ENCODE measurements at places on chromosomes 5 and 9.

DNA sequence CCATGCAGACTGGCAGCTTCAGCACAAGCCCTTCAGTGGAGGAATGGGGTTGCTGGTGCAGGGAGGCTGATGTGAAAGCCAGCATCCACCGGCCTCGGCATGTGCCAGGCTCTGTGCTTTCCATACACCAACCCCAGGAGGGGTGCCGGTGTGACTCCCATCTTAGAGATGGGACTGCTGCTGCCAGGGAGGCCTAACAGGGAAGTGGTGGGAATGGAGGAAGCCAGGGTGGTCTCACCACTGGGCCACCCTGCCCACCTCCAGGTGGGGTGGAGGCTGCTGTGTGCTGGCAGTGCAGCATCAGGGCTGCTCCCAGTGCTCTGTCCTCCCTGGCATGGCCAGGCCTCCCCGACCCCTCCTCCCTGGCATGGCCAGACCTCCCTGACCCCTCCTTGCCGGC, 32.8 kb upstream of the PITX1 start:
- no peak for DNase-seq

- no peak for DNase-seq
Observed at GRCh38 chr9:137166380-137167229, 3.2 kb downstream of the LRRC26 start.

DNA sequence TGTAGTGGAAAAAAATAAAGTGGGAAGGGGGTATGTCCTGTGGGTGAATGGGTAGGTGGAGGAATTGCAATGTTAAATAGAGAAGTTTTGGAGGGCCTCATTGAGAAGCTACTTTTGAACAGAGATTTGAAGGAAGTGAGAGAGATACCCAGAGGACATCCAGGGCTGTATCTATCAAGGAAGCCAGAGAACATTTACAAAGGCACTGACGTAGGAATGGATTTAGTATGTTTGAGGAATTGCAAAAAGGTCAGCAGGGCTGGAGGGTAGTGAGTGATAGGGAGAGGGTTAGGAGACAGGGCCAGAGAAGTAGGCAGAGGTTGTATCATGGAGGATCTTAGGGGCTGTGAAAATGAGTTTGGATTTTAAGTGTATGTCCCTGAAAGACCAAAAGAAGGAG, 13.9 kb downstream of the PTTG1 start:
- DNase-seq, result no peak

DNA sequence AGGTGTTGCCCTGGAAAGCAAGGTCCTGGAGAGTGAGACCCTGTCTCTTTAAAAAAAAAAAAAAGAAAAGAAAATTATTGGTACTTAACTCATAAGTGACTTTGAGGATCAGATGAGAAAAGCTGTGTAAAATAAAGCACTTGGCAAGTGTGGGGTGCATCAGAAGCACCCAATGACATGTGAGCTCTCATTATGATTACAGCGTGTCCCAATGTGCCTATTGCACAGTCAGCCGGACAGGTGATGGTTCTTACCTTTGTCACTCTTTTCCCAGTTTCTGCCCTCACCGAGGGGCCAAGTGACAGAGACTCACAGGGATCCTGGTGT, 40.4 kb upstream of the IL17B start:
- no peak for DNase-seq

GRCh38 chr5:172420235-172420939, 33.9 kb downstream of the SH3PXD2B start:
- peak; percentile 87 for DNase-seq

DNA sequence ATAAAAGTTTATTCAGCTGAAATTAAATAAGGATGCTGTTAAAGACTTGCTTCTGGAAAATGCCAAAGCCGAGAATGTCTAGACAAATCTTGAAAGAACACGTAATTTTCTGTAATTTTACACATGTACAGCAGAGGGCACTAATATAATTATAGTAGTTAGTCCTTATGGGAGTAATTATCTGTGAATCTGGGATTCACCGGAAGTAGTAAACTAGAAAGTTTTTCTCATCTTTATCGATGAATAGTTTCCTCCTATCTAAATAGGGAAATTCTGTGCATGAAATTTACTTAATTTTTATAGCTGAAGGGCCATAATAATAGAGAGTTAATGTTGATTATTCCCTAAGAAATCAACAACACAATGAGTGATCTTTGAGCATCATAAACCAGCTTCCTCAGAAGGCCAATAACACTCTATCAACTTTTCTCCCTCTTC, 18.4 kb upstream of the CNTLN start:
- no peak for DNase-seq

GRCh38 chr9:120186276-120186675, 393.7 kb downstream of the CDK5RAP2 start:
- no peak for DNase-seq

DNA sequence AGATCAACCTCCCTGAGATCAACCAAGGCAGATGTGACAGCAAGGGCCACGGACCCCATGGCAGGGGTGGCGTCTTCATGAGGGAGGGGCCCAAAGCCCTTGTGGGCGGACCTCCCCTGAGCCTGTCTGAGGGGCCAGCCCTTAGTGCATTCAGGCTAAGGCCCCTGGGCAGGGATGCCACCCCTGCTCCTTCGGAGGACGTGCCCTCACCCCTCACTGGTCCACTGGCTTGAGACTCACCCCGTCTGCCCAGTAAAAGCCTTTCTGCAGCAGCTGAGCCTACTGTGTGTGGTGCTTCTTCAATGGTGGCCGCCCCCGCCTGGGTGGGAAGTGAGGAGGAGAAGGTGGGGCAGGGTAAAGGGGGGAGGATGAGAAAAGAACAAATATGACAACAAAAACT, 8.3 kb downstream of the GPX3 start:
- DNase-seq, result no peak

DNA sequence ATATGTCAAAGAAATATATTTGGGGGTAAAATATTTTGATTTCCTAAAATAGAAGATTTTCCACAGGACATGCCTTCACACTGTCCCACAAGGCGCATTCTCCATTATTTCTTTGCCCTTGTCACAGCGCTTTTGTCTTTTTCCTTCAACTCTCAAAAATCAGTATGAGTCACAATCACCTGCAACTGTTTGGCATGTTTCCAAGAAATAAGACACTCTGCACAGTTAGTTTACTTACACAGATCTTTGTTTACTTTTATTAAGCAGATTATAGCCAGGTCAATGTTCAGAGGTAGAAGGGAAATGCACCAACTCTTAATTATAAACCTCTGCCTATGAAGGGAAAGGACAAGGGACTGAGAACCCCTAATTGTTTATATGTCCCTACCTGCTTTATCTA, 9.5 kb downstream of the CEMIP2 start:
- no peak for DNase-seq

DNA sequence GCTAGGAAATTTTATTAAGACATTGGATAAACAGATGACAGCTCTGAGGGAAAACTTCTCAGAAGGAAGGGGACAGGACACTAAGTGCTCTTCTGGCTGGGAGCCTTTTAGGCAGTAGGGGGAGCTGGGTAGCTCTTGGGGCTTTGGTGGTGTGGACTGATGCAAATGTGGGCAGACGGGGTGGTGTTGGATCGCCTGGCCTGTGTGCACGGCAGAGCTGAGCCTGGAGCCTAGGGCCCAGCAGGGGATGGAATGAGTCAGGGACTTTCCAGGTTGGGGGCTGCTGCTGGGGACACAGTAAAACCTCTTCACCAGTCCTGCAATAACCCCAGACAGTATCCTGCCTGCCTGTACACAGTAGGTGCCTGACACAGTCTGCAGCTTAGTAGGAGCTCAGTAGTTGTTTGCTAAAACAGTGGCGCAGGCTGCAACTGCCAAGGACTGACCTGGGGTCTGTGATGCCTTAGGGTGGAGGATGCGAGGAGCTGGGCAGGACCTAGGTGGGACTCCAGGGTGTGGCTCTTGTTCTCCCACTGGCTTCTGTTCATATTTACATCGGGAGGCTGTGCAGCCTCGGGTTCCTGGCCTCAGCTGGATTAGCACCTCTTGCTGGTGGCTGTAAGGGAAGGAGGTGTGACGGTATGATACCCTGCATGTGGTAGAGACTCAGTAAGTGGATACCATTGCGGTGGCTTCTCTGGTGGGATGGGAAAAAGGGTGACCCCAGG, 83.8 kb downstream of the DAB2IP start:
- peak; percentile 39 for DNase-seq

- DNase-seq, result no peak
Observed at GRCh38 chr5:59829922-59830321, 63.6 kb downstream of the PDE4D start.

DNA sequence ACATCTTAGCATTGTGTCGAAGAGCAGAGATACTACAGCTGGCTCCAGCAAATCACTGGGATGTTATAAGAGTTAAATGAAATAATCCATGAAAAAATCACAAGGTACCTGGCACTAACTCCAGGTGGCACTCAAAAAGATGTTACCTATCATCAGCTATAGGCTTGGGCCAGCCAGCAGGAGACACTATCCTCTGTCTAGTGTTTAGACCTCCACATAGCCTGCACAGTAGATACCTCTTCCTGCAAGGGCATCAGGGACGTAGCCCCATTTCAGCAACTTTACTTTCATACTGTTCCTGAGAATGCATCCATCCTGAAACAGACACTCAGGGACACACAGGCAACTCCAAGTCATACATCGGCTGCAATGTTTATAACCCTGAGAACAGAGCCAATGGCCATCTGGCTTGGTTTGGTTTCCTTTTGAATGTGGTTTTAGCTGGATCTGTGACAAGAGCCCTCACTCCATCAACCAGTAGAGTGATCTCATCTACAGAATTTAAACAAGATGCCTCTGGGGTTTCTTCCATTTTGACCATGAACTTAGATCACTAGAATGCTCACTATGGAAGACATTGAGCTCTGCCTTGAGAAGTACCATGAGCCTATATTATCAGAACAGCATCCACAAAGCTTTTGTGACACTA, 69.9 kb downstream of the TLE1 start:
- DNase-seq, result peak; percentile 54

- no peak for DNase-seq
Observed at GRCh38 chr5:173916233-173916632, 28.1 kb downstream of the CPEB4 start.

GRCh38 chr5:59178071-59178470, 595.2 kb downstream of the RAB3C start:
- DNase-seq, result no peak

DNA sequence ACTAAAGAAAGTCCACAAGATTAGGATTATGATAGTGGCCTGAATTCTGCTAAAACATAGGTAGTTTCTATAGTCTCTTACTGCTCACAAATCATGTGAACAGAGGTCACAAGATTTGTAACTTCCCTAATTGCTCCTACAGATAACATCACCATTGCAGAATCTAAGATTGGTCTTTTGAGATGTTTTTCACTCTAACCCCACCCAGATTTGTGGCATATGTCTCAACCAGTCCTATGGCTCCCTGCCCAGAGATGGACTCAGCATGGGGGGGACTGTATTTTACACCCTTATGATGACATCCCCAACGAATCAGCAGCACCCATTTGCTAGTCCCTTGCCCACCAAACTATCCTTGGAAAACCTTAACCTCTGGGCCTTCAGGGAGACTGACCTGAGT, 1046.2 kb downstream of the CDH12 start:
- peak; percentile 70 for DNase-seq

GRCh38 chr9:107667231-107668070, 177.9 kb upstream of the KLF4 start:
- no peak for DNase-seq

- DNase-seq, result no peak
Observed at GRCh38 chr5:143271431-143271830, 132.1 kb downstream of the NR3C1 start.

- peak; percentile 23 for DNase-seq
Observed at GRCh38 chr5:58871648-58872242, 288.9 kb downstream of the RAB3C start.

GRCh38 chr9:92138157-92138959, 23.1 kb upstream of the SPTLC1 start:
- peak; percentile 34 for DNase-seq

DNA sequence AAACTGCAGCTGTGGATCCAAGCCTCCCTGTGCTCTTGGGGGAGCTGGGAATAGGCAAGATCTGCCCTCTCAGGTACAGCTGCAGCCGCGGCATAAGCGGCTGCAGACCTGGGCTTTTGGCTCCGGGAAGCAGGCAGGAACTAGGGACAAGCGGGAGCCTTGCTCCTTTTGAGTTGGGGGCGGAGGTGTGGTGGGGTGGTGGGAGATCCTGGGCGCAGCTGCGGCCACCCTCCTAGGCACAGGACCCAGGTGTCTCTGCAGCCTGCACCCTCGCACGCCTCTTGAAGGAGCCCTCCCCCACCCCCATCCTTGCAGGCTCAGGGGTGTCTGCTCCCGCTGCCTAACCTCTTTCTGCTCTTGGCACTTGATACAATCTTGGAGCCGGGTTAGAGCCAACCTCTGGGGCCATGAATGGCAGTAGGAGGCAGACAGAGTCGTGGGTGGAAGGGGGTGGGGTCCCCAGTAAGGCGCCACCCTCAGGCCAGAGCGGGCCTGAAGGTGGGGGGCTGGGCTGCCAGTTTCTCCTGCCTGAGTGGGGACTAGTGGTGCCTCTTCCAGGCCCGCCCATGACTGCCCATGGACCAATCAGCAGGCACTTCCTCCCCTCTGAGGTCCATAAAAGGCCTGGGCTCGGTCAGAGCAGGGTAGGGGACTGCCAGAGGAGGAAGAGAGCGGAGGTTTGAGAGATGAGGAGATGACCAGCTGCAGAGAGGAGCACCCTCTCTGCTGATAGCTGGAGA, 267.6 kb upstream of the TNC start:
- DNase-seq, result no peak

DNA sequence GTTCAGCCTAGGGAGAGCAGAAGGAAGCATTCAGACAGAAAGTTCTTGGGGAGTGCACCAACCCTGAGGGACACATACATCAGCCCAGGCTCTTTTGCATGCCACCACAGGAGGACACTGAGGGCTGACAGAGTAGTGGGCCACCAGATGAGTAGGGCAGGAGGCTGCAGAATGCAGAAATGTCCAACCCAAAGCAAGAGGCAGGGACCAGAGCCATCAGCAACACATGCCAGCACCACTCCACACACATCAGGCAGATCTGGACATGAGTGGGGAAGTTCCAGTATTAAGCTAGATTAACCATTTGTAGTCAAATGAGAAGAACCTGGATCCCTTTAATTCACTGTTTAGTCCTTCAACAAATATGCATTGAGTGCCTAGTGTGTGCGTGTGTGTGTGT, 35.7 kb upstream of the OTULINL start:
- no peak for DNase-seq

- DNase-seq, result no peak
Observed at GRCh38 chr9:92608241-92608908, 61.6 kb downstream of the IPPK start.

DNA sequence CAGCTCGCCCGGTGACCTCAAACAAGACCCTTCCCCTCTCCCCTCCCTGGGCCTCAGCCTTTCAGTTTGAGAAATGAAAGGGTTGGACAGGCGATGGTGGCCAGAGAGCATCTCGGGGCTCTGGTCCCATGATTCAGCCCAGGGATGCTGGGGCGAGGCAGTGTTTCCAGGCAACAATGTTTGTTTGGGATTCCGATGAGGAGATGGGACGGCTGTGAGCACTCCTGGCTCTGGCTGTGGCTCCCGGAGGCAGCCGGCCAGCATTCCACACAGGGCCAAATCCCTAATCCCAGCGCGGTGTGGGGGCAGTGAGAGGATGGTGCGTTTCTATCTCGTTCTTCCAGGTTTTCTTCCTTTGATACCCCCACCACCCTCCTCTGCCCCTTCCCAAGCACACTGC, 66.0 kb downstream of the HMCN2 start:
- peak; percentile 4 for DNase-seq

- DNase-seq, result no peak
Observed at GRCh38 chr9:108835831-108836230, 20.0 kb downstream of the ACTL7B start.

All from fibroblast of the conjunctiva (primary cell).